ENCODE measurements at places on chromosomes 12 and 14.

DNA sequence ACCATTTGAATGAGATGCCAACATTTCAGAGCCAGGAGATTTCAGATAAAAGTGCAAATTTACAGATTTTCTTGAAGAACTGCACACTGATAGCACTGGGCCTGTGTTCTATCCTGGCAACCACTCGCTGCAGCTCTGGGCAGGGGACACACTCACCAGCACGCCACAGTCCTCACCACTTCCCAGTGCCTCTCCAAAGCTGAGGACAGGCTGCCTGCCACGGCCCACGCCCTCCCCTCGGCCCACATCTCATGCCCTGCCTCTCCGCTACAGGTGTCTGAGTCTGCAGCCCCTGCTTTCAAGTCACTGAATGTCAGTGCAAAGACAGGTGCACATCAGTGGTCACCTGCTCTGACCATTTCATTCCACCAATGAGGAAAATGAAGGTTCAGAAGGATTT is 12.7 kb downstream of the CAMKK2 start:
- no peak for DNase-seq

DNA sequence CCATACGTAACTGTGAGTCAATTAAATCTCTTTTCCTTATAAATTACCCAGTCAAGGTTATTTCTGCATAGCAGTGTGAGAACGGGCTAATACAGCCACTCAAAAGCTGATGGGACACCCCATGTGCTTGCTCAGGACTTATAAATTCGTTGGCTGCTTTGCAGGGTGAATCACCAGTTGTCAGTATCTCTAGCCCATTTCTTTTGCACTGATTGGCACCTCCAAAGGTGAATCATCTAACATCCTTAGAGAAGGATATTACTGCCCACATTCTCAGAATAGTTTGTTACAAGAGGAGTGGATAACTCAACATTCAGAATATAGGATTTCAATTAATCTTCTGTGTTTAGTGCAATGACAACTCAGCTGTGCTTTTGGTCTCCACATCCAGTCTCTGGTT is 601.5 kb downstream of the KCNH5 start:
- peak; percentile 13 for DNase-seq

DNA sequence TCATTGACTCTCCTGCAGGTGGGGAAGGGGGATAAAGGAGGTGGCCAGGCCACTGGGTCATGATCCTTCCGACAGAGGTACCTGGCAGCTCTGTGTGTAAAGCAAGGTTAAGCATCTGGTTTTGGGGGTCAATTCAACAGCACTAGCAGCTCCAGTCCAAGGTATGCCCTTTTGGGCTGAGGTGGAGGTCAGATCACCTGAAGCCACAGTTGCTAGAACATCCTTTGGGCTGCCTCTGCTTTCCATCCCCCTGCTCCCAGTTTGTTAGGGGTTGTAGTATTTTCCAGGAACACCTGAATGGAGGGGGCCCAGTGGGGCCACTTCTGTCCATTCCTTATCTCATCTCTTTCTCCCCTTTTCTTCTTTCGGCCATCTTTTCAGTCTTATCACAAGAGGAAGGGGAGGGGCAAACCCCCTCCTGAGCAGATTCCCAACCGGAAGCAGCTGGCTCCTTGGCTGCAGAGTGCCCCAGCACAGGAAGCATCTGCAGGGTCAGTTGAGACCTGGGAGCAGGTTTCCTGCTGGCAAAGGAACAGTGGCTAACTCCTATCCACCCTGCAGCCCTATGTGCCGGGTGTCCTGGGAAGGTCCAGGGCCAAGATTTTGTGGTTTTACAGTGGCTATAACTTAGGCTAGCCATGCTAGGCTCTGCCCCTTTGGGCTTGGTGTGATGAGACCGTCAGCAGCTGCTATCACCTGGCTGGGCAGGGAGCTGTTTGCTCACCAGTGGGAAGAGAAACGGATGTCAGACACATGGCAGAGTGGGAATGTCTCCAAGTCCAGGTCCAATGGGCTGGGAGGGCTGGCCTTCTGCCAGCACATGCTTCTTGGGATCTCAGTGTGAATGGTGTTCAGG is 40.2 kb downstream of the SH2B3 start:
- DNase-seq: no peak

DNA sequence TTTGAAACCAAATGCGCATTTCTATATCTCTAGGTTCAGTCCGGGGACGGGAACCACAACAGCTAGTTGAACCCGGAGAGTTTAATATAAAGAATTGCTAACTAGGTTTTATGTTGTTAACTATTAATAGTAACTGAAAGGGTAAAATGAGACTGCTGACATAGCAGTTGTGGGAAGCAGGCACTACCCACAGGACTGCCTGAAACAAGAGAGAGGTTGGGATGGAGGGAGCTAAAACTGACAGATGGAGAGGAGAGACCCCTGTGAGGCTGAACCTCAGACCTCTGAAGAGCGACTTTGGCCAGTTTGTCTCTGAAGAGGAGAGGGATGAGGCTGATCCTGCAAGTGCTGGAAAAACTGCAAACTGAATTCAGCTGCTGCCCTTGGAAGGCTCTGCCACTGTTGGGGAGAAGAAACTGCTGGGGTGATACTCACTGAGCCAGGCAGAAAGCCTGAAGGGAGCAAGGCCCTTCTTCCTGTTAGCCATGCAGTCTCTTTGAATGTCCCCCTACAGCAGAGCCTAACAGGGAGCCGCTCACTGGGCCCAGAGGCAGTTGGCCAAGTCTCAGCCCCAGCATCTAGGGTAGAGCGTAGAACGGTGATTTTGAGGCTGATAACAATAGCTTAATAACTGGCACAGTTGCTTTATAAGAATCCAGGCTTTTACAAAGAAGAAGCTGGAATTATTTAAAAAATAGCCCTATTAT is 172.2 kb downstream of the NPAS3 start:
- no peak for DNase-seq

DNA sequence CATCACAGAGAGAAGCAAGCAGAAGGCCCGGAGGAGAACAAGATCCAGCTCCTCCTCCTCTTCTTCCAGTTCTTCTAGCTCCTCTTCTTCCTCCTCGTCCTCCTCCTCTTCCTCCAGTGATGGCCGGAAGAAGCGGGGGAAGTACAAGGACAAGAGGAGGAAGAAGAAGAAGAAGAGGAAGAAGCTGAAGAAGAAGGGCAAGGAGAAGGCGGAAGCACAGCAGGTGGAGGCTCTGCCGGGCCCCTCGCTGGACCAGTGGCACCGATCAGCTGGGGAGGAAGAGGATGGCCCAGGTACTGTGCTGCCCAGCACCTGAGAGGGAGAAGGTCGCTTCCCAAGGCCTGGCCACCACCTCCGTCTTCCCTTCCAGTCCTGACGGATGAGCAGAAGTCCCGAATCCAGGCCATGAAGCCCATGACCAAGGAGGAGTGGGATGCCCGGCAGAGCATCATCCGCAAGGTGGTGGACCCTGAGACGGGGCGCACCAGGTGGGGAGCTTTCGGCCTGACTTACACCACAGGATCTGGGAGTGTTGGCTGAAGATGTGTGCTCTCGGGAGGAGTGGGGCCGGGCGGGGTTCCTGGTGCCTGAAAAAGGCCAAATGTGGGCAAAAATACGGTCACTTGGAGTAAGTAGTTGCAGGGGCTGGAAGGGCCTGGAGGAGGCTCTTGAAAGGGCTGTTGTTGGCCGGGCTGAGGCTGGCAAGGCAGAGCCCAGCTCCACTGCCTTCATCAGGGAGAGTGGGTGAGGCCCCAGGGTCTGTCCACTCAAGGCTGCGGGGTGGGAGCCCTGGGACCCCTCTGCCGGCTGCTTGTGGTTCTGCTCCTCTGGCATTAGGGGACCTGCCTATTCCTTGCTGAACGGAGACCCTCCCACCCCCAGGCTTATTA is 1.4 kb downstream of the ARL6IP4 start:
- no peak for DNase-seq

All from AG08395 (cell line).